ENCODE measurements at places on chromosomes 4 and X.

DNA sequence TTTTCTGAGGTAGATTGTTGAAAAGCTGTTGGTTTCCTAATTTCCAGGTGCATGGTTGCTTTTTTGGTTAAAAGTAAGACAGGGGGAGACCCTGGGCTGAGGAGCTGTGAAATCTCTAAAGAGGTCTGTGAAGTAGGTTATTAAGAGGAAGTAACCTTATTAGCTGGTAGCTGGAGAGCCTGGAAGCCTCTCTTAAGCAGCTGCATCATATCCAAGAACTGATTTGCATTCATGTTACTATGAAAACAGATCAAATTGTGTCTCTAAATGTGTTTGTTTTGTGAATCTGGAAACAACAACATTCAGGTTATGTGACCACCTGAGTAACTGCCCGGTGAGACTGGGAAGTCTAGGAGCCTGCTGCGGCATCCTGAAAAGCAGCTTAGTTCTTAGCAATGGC lies 54.1 kb downstream of the ARHGAP10 start:
- H3K4me3 ChIP-seq: no peak overlapping the region
- H3K36me3 ChIP-seq: no peaks in the 10 kb centered on the region
- no peaks in the 10 kb centered on the region for H3K27me3 ChIP-seq
- no peak overlapping the region for H3K27ac ChIP-seq
- peaks cover 4% of the 10 kb centered on the region for H3K4me1 ChIP-seq

DNA sequence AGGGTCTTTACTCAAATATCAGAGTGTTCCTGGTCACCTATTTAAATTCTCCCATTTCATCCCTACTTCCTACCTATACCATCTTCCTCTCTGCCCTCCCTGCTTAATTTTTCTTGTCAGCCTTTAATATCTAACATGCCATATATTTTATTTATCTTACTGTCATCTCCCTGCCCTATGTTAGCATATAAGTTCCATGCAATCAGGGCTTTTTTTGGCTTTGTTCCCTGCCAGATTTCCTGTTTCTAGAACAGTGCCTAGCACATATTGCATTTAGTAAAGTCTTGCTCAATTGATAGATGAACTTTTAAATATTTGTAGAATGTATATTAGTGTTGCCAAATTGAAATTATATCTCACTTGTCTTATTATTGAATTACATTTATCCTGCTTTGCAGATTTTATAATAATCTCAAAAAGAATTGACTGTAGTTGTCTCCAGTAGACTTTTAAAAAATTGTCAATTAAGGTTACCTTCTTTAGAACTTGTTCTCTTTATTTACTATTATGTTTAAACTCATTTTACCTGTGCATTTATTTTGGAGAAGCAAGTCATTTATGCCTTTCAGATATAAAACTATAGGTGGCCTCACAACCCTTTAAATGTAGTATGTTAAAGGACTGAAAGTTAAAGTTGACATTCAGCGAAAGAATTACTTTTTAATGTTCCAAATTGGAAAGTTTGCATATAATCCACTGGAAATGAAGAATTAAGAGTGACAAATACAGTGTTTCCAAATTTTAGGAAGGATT lies 108.2 kb upstream of the BMPR1B start:
- H3K27me3 ChIP-seq: no peaks in the 10 kb centered on the region
- no peak overlapping the region for H3K27ac ChIP-seq
- no peak for DNase-seq
- H3K4me3 ChIP-seq: no peak overlapping the region

- no peaks in the 10 kb centered on the region for H3K36me3 ChIP-seq
- H3K4me3 ChIP-seq: no peak overlapping the region
- H3K27me3 ChIP-seq: peaks cover 2% of the 10 kb centered on the region
Observed at GRCh38 chrX:69173906-69174305, 8.7 kb upstream of the PJA1 start.

DNA sequence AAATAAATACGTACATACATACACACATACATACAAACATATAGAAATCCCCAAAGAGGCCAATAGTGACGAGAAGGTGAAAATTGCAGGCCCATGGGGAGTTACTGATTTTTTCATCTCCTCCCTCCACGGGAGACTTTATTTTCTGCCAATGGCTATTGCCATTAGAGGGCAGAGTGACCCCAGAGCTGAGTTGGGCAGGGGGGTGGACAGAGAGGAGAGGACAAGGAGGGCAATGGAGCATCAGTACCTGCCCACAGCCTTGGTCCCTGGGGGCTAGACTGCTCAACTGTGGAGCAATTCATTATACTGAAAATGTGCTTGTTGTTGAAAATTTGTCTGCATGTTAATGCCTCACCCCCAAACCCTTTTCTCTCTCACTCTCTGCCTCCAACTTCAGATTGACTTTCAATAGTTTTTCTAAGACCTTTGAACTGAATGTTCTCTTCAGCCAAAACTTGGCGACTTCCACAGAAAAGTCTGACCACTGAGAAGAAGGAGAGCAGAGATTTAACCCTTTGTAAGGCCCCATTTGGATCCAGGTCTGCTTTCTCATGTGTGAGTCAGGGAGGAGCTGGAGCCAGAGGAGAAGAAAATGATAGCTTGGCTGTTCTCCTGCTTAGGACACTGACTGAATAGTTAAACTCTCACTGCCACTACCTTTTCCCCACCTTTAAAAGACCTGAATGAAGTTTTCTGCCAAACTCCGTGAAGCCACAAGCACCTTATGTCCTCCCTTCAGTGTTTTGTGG lies 180.7 kb downstream of the AR start:
- H3K4me1 ChIP-seq: no peaks in the 10 kb centered on the region
- H3K27ac ChIP-seq: no peak overlapping the region
- no peaks in the 10 kb centered on the region for H3K36me3 ChIP-seq
- H3K4me3 ChIP-seq: no peak overlapping the region

GRCh38 chr4:52950226-52950625 lies 88.1 kb downstream of the RASL11B start:
- H3K27me3 ChIP-seq: no peaks in the 10 kb centered on the region
- H3K27ac ChIP-seq: no peak overlapping the region
- no peak for DNase-seq
- H3K4me1 ChIP-seq: no peaks in the 10 kb centered on the region

GRCh38 chrX:21840193-21840545 lies 752 bp downstream of the MBTPS2 start:
- H3K27ac ChIP-seq: peak overlapping the region; percentile 89
- peaks cover 8% of the 10 kb centered on the region for H3K36me3 ChIP-seq
- peak; percentile 28 for DNase-seq
- H3K4me1 ChIP-seq: peaks cover 8% of the 10 kb centered on the region
- peak overlapping the region; percentile 88 for H3K4me3 ChIP-seq

DNA sequence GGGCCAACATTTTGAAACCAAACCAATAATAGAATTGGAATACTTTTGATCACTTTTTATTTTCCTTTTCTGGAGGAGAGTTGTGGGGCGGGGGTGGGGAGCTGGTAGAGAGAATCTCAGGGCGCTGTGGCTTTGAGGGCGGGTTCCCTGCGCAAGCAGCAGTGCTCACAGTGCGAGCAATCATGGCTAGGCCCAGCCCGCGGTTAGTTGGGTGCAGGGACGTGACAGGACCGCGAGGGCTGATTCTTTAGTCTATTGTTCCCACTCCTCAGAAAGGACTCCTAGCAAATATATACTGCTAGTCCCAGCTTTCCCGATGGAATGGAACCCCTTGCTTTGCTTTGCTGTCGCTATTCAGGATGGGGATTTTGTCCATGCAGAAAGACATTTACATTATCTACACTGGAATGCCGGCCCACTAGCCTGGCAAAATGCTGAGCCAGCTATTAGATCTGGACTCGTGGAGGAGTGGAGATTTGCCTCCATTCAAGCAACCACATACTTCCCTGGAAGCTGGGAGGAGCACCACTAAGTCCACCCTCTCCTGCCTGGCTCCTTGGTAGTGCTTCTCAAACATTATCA lies 23.9 kb upstream of the APLN start:
- peaks cover 11% of the 10 kb centered on the region for H3K4me1 ChIP-seq
- DNase-seq: peak; percentile 38
- peak overlapping the region; percentile 46 for H3K4me3 ChIP-seq
- no peak overlapping the region for H3K27ac ChIP-seq
- H3K36me3 ChIP-seq: no peaks in the 10 kb centered on the region
- peaks cover 6% of the 10 kb centered on the region for H3K27me3 ChIP-seq

GRCh38 chr4:126113058-126113457 lies 798.3 kb downstream of the FAT4 start:
- no peaks in the 10 kb centered on the region for H3K27me3 ChIP-seq
- H3K4me1 ChIP-seq: no peaks in the 10 kb centered on the region
- no peak for DNase-seq

- H3K27ac ChIP-seq: no peak overlapping the region
- no peaks in the 10 kb centered on the region for H3K27me3 ChIP-seq
- H3K4me3 ChIP-seq: no peak overlapping the region
- no peaks in the 10 kb centered on the region for H3K4me1 ChIP-seq
- H3K36me3 ChIP-seq: no peaks in the 10 kb centered on the region
Observed at GRCh38 chrX:68762766-68763165, 66.1 kb upstream of the EFNB1 start.

GRCh38 chr4:80029364-80029763 lies 43.7 kb downstream of the ANTXR2 start:
- no peaks in the 10 kb centered on the region for H3K4me1 ChIP-seq
- DNase-seq: no peak
- H3K27me3 ChIP-seq: no peaks in the 10 kb centered on the region
- peaks cover 27% of the 10 kb centered on the region for H3K36me3 ChIP-seq
- H3K27ac ChIP-seq: no peak overlapping the region

GRCh38 chrX:2507904-2508627 lies 7.3 kb upstream of the DHRSX start:
- no peaks in the 10 kb centered on the region for H3K36me3 ChIP-seq
- H3K4me1 ChIP-seq: no peaks in the 10 kb centered on the region
- H3K27ac ChIP-seq: no peak overlapping the region
- no peaks in the 10 kb centered on the region for H3K27me3 ChIP-seq
- DNase-seq: no peak

DNA sequence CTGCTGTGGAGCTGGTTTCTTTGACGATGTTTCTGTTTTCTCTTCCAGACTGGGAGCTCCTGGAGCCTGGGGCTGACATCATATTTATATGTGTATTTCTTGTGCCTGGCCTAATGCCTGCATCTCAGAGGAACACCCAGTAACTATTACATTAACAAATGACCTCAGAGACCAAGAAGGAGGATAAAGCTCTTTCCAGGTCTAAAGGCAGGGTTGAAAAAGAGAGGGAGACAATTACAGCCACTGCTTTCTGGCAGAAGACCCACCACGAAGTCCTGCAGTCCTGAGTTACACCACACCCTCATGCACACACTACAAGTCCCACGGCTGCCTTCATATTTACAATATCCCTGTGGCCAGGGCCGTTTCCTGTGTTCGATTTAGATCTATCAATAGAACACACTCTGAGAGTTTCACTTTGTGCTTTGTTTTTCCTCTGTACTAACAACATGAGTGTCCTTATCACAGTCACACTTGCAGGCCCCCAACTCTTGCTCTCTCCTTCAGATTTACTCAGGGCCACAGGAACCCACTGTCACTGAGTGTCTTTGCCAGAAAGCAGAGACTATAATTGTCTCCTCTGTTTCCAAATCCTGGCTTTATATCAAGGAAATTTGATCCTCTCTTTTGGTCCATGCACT lies 535.5 kb downstream of the MID1IP1 start:
- H3K27ac ChIP-seq: peak overlapping the region; percentile 85
- H3K4me3 ChIP-seq: peak overlapping the region; percentile 44
- no peaks in the 10 kb centered on the region for H3K36me3 ChIP-seq
- peak; percentile 56 for DNase-seq
- peaks cover 29% of the 10 kb centered on the region for H3K4me1 ChIP-seq

DNA sequence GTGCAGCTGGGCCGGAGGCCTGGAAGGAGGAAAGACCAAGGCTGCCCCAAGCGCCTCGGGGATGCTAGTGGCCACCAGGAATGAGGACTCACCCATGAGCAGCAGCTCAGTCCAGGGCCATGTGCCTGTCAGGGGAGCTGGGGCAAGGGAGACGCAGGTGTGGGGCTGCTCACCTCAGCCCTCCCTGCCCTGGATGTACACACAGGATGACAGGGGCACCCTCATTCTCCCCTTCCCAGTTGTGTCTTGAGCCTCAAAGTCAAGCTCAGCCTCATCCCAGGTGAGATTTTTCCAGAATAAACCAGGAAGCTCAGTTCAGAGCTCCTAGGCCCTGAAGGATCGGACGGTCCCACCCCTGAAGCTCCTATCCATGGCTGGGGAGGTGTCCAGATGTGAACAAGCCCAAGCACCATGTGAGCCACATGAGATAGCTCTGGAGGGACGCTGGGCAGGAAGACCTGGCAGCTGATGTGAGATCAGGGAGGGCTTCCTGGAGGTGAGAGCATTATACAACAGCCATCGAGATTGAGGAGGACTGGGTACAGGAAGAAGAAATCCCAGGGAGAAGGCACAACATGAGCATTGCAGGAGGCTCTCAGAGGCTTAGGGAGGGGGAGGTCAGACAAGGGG lies 23.0 kb downstream of the HTRA3 start:
- no peak overlapping the region for H3K4me3 ChIP-seq
- no peaks in the 10 kb centered on the region for H3K36me3 ChIP-seq
- no peaks in the 10 kb centered on the region for H3K27me3 ChIP-seq
- no peaks in the 10 kb centered on the region for H3K4me1 ChIP-seq

DNA sequence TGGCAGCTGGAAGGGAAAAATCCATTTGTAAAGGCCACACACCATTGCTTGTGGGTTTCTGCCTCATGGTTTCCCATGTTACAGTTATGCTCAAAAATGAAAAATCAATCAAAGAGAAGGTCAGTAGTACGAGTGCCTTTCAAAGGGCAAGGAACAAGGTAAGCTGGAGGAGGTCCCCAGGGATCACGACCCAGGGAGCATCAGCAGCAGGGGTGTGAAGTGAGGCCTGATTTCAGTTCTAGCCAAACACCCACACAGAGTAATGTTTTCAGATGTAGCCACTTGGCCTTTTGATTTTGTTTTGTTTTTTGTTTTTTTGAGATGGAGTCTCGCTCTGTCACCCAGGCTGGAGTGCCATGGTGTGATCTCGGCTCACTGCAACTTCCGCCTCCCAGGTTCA lies 69.4 kb upstream of the AFAP1 start:
- H3K4me3 ChIP-seq: no peak overlapping the region
- H3K27ac ChIP-seq: no peak overlapping the region
- DNase-seq: no peak

DNA sequence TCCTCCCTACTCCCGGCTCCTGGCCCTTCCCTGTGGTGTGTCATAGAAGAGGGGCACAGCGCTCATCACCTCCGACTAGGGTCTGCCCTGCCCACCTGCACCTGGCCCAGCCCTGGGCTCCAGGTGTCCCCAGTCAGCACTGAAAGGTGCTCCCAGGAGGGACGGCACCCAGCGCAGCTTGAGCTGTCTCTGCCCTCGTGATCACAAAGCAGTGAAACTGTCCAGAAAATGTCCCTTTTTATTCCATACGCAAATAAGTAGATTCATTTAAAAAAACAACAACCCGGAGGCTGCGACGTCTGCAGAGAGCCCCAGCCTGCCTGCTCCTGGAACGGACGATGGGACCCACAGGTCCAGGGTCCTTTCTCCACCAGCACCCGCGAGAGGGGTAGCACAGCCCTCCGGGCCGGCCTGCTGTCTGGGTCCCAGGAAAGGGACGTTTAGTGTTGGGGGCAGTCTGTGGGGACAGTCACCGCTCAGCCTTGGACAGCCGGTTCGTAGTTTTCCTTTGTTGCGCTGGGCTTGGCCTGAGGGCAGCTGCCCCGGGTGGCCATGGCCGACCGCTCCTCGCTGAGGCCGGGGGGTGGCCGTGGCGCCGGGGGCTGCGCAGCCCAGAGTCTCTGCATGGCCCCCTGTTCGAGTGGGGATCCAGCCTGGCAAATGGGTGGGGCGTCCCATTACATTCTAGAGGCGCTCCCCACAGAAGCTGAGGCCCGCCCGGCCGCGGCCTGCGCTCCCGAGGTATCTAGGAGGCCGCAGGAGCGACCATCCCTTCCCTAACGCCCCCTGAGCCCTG lies 4.6 kb downstream of the HMX1 start:
- no peaks in the 10 kb centered on the region for H3K36me3 ChIP-seq
- H3K27ac ChIP-seq: no peak overlapping the region
- H3K4me3 ChIP-seq: no peak overlapping the region
- H3K27me3 ChIP-seq: peaks cover 66% of the 10 kb centered on the region
- no peaks in the 10 kb centered on the region for H3K4me1 ChIP-seq
- no peak for DNase-seq
